ENCODE measurements at places on chromosomes 5 and 9.

DNA sequence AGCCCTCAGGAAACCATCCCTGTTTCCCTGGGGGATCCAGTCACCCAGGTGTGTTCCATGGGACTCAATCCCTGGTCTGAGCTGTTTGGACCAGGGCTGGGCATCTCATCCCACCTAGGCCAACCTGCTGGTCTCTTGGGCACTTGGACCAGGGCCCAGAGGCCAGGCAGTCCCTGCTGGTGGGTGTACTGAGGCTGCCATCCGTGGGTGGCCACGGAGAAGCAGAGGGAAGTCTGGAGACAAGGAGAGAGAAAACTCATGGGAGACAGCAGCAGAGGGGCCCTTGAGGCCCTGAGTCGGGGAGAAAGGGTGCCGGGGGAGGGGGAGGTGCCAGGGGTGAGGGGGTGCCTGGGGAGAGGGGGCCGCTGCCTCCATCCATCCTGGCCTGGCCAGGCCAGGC, 247.8 kb downstream of the PBX3 start:
- DNase-seq: no peak

- no peak for DNase-seq
Observed at GRCh38 chr9:71549023-71549422, 219.3 kb downstream of the CEMIP2 start.

DNA sequence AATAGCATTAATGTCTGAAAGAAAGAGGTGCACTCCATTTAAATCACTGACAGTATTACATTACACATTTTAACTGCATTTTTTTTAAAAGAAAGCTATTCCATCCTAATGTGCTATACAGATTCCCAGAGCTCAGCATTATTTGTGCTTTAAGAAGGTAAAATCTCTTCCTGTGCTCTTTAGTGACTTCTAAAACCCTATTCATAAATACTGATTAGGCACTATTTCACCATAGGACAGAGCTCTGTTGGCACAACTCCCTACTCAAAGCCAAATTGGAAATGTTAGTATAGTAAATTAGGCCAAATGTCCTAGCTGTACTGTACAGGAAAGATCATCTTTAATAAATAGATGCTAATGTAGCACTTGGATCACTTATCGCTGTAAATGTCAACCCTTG, 262.5 kb downstream of the TUSC1 start:
- DNase-seq: no peak

DNA sequence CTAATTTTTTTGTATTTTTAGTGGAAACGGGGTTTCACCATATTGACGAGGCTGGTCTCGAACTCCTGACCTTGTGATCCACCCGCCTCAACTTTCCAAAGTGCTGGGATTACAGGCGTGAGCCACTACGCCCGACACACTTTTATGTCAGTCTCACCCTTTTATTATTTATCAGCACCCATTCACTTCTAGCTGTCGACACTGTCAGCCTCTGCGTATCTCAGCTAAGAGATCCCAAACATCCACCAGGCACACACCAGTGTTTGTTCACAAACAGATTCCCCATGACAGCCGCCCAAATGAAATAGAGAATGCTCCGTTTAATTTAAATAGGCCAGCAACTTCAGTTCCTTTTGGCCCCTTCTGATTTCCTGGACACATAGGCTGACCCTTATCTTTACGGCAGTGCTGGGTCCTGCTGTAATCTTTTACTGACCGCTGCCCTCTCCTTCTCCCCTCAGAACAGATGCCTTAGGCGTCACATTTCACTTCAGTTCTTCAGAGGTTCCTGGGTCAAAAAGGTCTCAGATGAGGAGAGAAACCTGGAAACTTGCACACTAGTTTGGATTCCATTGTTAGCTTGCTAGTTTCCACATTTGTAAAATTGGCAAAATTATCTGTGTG, 43.1 kb upstream of the CKMT2 start:
- DNase-seq: no peak

- no peak for DNase-seq
Observed at GRCh38 chr9:19431361-19432171, 22.8 kb downstream of the ACER2 start.

DNA sequence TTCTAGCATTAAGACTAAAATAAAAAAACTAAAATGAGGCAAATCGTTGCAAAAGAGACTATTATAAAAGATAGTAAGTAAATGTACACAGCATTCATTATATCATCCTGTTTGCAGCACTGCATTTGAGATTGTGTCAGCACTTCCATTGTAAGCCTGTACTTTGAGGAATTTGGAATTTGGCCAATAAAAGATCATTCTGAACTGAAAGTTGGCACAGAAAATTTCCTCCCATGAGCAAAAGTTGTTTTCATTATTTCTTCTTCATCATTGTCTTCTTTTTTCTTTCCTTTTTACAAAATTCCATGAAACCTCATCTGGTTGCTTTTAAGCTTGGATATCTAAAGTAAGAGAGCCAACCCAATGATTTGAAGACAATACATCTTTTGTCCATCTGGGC, 199.3 kb upstream of the ADAMTSL1 start:
- DNase-seq: no peak

- DNase-seq: no peak
Observed at GRCh38 chr5:170211575-170212334, 21.0 kb upstream of the C5orf58 start.

GRCh38 chr5:138655530-138656190, 80.5 kb upstream of the HSPA9 start:
- no peak for DNase-seq

DNA sequence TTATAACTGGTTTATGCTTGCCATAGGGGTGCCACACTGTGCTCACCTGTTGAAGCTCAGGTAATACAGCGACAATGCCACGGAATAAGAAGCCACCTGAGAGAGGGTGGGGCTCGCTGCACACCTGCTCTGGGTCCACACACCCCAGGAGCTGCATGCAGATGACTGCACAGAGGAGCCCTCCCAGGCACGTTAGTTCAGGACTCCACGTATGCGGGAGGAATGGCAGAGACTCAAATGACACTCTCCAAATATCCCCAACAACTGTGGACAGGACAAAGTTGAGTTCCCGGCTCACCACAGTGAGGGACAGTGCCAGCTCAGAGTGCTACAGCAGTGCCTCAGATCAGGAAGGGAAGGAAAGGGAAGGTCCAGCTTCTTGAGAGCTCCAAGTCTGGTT, 5.8 kb upstream of the FCN1 start:
- no peak for DNase-seq

DNA sequence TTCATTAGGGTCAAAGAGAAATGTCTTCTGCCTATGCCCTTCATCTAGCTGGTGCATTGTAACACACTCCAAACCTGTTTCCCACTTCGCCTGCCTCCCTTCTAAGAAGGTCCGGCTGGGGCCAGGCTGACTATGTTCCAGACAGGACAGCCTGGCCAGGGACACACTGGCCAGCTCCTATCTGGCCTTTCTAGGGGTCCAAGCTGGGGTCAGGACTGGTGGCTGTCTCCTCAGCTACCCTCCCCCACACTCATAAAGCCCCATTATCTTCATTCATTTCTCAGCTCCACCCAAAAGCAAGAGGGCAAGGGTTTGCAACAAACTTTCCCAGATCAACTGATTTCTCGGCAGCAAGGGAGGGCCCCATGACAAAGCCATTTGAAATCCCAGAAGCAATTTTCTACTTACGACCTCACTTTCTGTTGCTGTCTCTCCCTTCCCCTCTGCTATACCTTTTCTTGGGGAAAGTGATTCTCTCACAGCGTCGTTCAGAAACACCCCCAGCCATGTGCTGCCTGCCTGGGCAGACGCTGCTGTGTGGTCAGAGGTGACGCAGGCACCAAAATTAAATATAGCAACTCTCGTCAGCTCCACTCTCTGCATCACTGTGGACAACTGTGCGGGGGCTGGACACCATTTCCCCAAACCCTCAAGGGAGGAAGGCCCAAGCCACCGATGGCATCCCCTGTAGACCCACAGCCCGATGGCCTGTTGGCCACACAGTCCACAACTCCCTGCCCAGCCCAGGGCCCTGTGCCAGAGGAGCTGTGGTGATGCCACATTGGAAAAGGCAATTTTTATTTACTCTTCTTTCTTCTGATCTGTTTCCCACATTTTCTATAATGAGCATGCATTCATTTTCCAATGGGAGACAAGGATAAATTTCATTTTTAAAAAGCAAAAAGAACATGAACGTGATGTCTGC, 6.1 kb downstream of the IL13 start:
- no peak for DNase-seq

GRCh38 chr9:74696520-74696919, 191.2 kb downstream of the TRPM6 start:
- no peak for DNase-seq

DNA sequence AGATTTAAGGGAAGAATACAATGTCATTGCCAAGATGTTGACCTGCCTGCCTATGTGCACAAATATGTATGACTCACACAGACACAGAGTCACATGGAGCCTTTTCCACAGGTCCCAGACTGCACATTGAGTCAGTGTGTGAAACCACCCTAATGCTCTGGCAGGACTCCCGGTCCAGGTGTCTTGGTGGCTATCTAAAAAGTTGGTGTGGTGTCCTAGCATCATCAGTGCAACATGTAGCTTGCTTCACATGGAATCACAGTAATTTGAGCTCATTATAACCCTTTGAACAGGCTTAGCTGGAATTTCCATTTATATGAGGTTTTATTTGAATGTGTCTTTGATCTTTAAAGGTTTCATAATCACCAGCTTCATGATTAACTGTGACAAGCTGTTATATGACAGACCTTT, 10.7 kb downstream of the IFNA5 start:
- DNase-seq: no peak

GRCh38 chr5:66848749-66849641, 252.8 kb downstream of the MAST4 start:
- DNase-seq: no peak

- no peak for DNase-seq
Observed at GRCh38 chr5:68502531-68502930, 287.0 kb downstream of the PIK3R1 start.

- no peak for DNase-seq
Observed at GRCh38 chr9:1013021-1013420, 36.6 kb downstream of the DMRT3 start.

- no peak for DNase-seq
Observed at GRCh38 chr5:91494447-91494996, 111.4 kb upstream of the ARRDC3 start.

- DNase-seq: no peak
Observed at GRCh38 chr9:127388037-127388855, 8.7 kb upstream of the SLC2A8 start.

DNA sequence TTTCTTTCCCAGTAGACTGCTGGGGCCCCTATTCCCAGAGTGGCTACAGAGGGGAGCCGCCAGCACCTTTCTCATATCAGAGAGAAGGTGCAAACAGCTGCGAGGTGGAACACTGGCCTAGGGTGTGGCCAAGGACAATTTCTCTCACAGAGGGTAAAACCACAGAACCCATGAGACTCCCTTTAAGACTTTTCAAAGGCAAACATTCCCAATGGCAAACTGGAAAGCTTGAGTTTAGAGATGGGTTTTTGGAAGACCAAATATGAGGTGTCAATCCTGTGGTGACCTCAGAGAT, 335.1 kb upstream of the PIK3R1 start:
- no peak for DNase-seq

DNA sequence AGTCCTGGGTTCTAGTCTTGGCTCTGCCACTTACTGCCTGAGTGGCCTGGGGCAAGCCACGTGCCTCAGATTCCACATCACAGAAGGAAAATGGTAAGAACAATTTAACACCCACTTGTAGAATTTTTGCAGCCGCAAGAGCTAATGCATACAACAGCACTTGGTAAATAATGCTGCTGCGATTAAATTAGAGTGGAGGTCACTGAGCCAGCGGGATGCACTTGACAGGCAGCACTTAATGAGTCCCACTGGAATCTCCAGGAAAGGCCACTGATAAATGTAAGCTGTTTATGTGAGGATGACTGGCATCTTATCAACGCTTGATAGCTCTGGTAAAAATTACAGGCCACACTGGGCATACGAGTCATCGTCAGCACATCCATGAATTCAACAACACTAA, 59.4 kb upstream of the UBTD2 start:
- no peak for DNase-seq

DNA sequence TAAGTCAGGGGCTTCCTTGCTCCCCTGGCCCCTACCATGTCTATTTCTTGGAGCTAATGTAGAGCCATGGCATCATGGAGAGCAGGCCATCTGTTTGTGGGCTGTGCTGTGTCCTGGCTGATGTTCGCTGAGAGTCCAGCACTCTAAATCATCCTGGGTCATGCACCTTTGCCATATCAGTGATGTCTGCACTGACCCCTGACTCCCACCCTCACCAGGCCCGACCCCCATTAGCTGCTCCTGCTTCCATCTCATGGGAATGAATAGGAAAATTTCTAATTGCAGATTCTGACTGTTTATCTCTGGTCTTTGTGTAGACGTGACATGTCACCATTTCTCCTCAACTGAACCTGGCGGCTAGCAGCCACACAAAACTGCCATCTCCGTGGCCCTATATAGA, 236.9 kb downstream of the NSG2 start:
- DNase-seq: no peak

- DNase-seq: no peak
Observed at GRCh38 chr5:120552638-120553037, 88.5 kb downstream of the PRR16 start.

- DNase-seq: no peak
Observed at GRCh38 chr9:127166651-127167524, 44.5 kb upstream of the ANGPTL2 start.

DNA sequence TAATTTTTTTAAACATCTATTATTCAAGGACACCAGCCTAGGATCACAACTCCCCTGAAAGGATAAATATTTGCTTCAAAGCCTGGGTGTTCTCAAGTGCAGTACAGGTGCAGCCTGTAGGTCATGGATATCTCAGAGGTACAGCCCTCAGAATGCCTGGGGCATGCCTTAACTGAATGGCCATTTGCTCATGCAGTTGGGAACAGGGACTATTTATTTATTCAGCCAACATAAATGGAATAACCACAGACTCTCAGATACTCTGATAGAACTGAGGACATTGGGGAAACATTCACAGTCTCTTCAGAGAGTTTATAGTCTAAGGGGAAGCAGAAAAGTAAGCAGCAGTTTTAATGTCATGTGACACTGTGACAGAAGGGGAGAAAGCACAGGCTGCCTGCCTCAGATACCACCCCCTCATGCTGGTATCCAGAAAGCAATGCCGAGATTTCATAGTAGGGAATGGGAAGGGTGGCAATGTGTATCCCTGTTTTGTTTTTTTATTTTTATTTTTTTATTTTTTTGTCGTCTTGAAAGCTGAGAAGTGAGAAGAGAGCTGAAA, 112.6 kb downstream of the MACIR start:
- DNase-seq: no peak

GRCh38 chr5:168613996-168614395, 34.8 kb upstream of the PANK3 start:
- no peak for DNase-seq

GRCh38 chr5:13250464-13251291, 693.8 kb downstream of the DNAH5 start:
- no peak for DNase-seq

DNA sequence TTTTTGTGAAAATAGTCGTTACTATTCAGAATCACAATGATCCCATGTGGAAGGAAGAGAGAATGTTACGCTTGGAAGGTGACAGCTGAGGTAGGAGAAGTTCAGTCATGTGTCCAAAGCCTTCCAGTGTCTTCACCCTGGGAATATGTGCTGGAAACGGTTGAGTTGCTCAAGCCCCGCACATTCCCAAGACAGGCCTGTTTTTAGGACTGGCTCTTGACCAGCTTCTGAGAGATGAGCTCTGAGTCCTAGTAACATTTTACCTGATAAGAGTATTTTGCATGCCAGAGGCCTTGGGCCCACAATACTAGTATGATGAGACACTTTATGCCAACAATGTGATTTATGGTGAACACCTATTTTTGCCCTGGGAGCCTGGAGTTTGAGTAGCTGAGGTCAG, 101.7 kb downstream of the LMNB1 start:
- DNase-seq: no peak
